Activated gamma-delta T cell (primary cell): ENCODE measurements at places on chromosomes 2 and 18.

DNA sequence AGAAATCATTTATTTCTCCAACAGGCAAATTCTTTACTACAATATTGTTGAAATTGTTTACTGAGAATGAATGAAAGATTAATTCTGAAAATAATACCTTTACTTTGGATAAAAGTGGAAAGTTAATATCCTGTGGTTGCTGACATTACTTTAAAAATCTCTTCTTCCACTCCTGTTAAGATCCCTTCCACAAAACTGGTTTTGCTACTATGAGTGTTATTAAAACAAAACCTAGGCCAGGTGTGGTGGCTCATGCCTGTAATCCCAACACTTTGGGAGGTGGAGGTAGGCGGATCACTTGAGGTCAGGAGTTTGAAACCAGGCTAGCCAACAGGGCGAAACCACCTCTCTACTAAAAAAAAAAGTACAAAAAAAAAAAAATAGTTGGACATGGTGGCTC is 123.9 kb upstream of the CCDC150 start:
- DNase-seq: no peak

- no peak for DNase-seq
Observed at GRCh38 chr18:45974088-45974536, 7.0 kb upstream of the EPG5 start.

DNA sequence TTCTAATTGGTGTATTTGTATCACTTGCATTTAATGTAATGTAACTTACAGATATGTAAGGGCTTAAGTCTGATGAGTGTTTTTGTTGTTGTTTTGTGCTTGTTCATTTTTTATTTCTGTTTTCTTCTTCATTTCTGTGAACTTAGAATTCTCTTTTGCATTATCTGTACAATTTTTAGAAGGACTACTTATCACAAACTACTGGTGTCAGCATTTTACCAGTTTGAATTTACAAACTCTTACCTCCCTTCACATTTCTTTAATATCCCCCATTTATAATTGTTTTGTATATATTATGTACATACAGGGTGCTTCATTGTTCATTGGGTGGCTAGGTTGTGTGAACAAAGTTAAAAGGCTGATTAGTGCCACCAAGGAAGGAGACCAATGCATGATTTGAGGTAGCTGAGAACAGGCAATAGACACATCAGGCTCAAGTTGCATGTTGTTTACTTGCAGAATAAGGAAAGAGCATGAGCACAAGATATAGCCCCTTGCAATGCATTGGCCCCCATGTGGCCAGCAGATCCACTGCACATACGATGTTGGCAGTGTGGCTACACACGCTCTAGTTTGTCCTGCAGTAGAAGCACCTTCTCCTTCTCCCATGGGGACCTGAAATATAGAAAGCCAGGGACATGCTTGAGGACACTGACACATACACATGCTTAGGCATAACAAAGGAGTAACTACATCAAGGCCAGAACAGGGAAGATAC is 198.2 kb downstream of the CD8B2 start:
- DNase-seq: no peak

GRCh38 chr18:70649683-70650082 is 360.8 kb downstream of the SOCS6 start:
- no peak for DNase-seq

DNA sequence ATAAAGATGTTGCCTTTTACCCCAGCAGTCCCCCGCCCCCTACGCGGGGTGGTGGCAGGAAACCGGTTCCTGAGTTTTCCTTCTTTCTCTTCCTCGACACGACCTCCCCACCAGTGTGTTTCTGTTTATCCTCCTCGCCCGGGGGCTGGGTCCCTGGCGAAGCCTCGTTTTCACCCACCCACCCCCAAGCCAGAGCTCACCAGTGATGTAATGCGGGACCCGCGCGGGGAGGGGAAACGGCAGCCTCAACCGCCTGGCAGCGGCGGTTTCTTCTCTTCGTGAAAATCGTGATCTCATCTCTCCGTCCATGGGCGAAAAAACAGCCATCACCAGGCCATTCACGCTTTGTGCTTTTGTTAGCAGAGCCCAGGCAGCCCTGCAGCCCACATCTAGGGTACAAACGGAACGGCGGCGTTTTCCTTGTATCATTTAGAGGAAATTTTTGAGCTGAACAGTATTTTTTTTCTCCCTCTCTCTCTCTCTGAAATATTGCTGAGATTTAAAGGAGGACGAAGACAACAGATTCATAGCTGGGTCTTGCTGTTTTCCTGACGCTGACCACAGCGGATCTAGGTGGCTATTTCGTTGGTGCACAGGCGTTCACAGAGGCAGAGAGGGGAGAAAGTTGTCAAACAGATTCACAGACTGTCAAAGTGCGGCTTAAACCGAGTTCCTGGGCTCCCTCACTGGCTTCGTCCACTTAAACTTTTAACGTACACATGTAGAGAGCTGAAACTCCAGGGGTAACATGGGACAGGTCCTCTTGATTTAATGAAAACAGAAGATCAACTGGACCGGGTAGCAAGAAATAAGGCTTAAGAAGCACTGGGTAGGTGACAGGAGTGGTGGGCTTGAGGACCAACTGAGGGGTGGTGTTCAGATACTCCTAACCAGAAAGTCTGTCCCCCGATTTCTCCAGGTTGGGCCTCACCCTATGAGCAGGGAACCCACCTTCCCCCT is 21.9 kb upstream of the PAX3 start:
- DNase-seq: no peak

- DNase-seq: no peak
Observed at GRCh38 chr2:161273038-161273760, 35.0 kb upstream of the PSMD14 start.
